IPS-NIHi11 (cell line): ENCODE measurements at places on chromosomes 7 and 10.

GRCh38 chr10:20415684-20416083 is 481.4 kb downstream of the NEBL start:
- DNase-seq: no peak

- DNase-seq: no peak
These were observed 6.5 kb downstream of the DOCK4 start for GRCh38 chr7:112199672-112200071.

DNA sequence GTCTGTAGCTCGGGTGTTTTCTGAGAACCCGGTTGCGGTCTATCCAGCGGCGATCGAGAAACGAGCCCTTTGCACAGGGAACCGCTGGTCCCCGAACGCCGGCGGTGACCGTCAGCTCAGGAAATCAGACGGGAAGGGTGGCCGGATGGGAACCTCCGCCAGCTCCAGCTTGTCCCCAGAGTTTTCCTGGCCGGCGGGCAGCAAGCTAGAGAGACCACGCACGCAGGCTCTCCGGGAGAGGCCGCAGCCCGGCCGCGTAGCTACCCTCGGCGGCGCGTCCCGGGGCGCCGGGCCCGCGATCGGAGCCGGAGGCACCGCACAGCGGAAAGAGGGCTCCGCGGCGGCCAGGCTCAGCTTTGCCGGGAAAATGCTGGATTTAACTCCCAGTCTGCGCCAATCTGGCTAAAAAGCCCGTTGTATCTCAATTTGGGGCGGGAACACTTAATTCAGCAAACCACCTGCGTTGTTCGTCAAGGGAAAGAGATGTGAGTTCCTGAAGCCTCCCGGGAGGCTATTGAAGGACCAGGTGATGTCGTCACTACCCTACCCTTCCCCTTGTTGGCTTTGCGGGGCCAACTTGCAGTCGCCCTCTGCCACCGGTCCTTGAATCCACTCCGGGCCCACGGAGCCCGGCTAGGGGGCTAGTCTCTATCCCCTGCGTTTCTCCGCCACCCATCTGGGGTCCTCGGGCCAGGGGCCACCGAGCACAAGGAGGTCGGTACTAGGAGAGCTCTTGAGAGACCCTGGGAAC is 859 bp upstream of the CH25H start:
- DNase-seq: peak; percentile 46

DNA sequence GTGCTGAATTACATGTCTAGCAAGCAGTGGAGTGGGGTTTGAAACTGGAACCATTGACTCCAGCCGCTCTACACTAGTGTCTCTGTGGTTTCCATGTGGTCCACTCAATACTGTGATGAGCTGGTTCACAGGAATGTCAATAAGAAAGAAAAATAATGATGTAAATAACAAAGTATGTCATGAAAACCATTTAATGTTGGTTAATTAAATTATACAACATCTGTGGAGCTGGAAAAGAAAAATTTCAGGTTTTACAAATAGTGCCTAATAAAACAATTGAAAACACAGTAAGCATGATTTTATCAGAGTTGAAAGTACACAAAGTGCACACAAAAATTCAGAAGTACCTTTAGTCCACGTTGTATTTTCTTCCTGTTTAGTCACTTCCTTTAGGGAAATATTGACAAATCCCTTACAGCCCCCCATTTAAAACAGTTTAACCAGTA is 28.7 kb upstream of the NAMPT start:
- DNase-seq: no peak

DNA sequence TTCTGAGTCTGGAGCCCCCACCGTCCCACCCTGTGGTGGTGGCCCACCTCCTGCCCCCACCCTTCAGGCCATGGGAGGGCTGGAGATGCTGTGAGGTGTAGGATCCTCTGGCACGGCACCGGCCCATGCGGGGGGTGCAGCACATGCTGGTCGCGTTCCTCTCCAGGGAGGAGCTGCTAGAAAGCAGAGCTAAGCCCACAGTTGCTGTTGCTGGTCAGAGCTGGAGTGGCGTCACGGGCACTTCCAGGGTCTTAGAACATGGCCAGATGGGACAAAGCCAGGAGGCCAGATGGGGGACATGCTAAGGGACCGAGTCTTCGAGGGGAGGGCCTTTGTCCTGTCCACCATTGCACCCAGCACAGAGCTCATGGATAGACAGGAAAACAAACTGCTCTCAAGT is 21.6 kb downstream of the AGAP3 start:
- DNase-seq: no peak

GRCh38 chr7:128833148-128833945 is 3.1 kb downstream of the FLNC start:
- peak; percentile 46 for DNase-seq

GRCh38 chr10:132482090-132482800 is 55.3 kb upstream of the INPP5A start:
- DNase-seq: no peak

DNA sequence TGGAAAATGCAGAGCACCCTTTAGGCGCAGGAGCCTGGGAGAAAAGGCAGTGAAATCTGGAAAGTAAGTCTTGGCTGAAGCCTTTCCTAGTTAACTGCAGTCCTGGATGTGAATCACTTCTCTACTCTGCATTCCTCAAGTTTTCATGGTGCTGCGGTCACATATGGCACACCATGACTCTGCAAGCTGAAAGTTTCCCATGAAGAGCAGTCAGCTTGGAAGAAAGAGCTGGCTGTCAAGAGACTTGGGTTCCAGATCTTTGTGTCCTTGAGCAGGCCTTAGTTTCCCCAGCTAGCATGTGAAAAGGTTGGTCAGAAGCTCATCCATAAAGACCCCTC is 548.3 kb downstream of the SORCS3 start:
- no peak for DNase-seq

DNA sequence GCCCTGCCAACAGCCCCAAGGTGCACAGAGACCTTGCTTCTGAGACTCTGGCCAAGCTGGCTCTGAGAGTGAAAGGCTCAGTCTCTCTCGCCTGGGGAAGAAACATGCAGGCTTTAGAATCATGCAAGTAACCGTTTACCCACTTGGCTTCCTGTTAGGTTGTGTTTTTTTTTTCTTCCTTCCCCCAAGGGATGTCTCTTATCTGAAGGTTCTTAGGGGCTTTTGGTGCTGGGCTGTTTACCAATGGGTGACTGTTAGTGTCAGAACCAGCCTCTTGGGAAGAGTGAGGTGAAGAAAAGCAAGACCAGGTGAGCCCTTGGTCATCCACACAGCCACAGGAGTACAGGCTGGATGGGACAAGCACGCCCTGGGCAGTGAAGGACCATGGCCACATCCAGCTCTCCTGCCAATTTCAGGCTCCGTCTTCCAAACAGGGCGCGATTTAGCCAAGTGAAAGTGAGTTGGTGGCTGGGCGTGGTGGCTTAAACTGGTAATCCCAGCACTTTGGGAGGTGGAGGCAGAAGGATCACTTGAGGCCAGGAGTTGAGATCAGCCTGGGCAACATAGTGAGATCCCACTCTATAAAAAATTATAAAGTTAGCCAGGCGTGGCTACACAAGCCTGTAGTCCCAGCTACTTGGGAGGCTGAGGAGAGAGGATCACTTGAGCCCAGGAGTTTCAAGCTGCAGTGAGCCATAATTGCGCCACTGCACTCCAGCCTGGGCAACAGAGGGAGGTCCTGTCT is 76.3 kb upstream of the CUX1 start:
- DNase-seq: no peak

DNA sequence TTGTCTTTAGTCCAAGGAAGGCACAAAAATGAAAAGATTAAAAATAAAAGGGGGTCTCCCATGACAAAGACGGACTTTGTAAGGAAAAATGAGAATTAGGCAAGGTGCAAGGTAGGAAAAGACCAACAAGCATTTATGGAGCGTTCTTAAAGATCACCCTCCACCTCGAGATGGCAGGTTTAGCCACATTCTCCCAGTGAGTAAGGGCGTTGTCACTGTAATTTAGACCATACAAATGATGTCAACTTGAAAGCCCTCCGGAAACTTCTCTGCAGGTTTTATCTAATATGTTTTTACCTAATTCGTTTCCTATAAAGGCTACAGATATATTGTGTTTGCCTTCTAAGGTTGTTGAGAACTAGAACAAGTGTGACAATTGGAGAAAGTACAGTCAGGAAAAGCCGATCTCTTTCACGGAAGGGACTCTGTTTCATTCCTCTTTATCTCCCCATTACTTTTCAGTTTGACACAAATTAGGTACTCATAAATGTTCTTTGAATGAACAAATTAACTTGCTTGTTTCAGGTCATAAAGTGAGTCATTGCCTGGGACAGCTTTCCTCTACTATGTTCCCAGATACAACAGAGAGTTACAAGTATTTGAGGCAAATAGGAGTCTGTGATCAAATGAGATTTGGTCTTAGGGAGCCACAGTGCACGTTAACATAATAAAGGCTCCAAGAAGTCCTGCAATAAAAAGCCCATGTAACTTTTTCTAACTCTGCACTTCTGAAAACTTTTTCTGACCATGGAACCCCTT is 102.6 kb upstream of the HABP2 start:
- no peak for DNase-seq

GRCh38 chr10:44386546-44387052 is 1.7 kb upstream of the CXCL12 start:
- DNase-seq: peak; percentile 92

DNA sequence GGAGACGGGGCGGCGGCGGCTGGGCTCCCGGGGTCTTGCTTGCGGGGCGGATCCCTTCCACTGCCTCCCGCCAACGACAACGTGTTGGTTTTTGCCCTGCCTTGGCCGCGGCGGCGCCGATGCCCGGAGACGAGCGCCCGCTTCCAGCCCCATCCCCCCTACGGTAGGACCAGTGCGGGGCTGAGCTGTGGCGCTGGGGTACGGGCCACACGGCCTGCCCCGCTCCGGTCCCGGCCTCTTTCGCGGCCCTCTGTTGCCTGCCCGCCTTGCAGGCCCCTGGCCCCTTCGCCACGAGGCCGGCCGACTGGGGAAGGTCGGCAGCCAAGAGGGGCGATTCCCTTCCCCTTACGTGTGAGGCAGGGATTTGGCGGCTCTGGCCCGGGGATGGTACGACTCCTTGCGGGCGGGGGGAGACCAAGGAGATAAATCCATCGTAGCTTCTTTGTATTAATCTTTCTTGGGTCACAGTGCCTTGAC is 488 bp downstream of the EIF4H start:
- peak; percentile 57 for DNase-seq

DNA sequence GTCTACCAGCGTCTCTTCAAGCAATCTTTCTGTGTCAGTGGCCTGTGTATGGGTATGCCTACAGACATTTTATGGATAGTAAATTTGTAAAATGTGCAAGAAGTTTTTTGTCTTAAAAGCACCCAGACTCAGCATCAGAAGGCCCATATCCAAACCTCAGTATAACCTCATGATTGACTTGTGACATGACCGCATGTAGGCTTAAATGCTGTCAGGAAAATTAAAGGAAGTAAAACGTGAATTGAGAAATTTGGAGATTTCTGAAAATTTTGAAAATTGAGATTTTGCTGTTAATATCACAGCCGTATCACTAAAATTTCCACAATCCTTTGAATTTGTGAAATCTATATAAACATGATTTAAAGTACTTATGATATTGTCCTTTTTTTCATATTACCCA is 410.2 kb downstream of the AUTS2 start:
- DNase-seq: no peak

DNA sequence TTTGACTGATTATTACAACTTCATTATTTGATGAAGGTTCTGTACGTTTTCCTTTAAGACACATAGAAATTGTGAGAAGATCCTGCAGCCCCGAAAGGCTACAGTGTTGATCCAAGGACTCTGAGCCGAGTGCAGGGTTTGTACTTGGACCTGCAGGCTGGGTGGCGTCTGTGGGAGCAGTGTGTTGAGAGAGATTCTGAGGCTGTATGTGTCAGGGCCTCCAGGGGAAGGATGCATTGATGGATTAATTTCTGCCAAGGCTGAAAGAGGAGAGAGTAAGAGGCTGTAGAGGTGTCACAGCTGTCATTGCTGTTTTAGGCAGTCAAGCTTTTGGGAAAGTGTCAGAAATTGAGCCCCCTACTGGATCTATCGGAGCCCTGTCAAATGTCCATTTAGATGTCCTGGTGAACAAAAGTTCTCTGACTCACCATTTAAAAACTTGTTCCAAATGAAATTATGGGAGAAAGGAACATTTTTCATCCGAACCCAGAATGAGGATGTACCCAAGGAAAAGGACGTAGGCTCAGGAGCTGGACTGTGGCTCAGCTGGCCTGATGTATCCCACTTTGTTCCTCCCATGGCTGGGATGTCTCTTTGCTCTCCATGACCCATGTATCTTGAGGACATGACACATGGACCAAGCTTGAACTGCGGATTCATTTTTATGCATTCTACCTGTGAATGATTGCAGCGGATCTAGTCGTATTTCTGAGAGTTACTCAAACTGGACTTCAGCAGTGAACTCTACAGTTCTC is 102.2 kb downstream of the TCF7L2 start:
- DNase-seq: no peak

- no peak for DNase-seq
These were observed 101.6 kb downstream of the CYTH3 start for GRCh38 chr7:6170571-6171531.

GRCh38 chr10:14163377-14164086 is 167.2 kb downstream of the FRMD4A start:
- no peak for DNase-seq

DNA sequence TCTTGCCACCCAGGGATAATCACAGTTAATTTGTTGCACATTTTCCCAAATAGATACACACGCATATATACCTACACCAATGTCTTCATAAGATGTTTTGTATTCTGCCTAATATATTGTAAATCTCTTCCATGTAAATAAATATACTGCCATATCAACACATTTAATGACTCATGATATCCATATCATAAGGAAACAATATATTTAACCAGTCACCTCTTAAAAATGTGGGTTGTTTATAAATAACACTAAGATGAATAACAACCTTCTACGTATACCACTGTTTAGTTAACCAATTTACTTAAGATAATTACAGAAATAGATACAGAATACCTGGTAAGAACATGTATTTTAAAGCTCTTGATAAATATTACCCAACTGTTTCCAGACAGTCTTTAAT is 38.2 kb downstream of the ELAPOR2 start:
- no peak for DNase-seq

DNA sequence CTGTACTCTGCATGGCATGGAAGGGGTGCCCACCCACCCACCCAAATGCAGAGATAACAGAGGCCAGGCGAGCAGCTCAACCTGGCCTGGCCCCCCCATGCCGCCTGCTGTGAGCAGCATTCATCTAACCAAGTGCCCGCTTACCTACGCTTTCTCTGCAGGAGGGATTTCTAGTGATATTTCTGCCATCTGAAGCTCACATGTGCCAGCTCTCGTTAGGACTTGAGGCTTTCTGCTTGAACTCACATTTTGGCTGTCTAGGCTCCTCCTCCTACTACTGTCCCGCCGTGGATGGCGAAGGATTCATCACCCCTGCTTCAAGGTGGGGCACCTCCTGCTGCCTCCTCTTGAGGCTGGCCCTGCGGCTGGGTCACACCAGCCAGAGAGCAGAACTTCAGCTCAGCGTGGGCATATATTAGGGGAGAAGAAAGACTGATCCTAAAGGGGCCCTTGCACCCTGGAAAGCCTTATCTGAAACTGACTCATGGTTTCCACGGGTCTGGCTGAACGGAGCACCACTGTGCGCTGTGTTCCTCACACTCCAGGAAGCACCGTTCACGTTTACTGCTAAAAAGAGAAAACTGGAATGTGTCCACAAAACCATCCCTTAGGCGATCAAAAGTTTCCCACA is 45.5 kb downstream of the CTBP2 start:
- no peak for DNase-seq

- no peak for DNase-seq
These were observed 162.1 kb downstream of the SND1 start for GRCh38 chr7:127813991-127814541.
